Activated CD4-positive, alpha-beta T cell treated with anti-CD3 and anti-CD28 coated beads for 36 hours (primary cell): ENCODE measurements at places on chromosomes 7 and 10.

DNA sequence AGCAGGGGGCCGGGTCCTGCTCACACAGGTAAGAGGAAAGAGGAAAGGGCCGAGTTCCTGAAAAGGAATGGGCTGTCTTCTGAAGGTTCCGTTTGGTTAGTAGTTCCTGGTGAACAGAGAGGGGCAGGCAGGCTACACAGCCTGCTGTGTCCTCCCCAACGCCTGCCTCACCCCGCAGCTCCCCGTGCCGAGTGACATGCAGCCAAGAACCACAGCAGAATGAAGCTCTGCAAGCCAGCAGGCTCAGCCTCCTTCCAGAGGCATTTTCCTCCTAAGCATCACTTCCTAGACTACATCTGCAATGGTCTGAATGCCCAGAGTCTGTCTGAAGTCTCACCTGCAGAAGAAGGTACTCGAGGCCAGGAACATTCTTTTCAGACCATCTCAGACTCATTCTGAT is 202.4 kb upstream of the TCERG1L start:
- DNase-seq, result no peak

DNA sequence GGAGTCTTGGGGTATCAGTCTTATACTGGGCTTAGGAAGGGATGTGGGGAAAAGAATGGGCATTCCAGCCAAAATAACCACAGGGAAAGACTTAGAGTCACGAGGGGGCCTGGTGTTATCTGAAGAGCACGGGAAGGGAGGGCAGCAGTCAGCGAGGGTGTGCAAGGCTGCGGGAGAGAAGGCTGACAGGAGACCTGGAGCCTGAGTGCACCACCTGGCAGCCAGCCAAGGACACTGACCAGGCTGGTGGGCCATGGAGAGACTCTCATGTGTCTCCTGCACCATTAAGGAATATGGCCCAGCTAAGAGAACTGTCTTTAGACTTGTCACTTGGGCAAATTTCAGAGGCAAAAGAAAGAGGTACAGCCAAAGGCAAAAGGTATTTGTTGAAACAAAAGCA is 69.6 kb downstream of the PKD1L1 start:
- DNase-seq, result no peak

- DNase-seq, result no peak
Observed at GRCh38 chr7:110400411-110400810, 690.5 kb upstream of the LRRN3 start.

GRCh38 chr7:139034855-139035585 is 822 bp downstream of the ZC3HAV1L start:
- peak; percentile 62 for DNase-seq

GRCh38 chr10:10942441-10942840 is 75.2 kb upstream of the CELF2 start:
- no peak for DNase-seq

DNA sequence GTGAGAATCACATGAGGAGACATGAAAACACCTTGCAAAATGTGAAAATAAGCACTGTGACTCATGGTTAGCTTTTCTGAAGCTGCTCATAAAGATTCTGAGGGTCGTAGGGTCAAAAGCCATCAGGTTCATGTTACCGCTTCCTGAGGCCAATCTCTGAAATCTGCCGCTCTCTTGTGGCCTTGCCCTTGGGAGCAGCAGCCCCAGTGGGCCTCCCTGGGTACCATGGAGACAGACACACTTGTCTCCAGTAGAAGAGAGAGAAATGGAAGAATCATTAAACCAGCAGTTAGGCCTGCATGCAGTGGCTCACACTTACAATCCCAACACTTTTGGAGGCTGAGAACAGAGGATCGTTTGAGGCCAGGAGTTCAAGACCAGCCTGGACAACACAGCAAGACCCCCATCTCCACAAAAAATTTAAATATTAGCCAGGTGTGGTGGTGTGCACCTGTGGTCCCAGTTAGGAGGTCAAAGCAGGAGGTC is 42.8 kb downstream of the NIPSNAP2 start:
- DNase-seq, result no peak

DNA sequence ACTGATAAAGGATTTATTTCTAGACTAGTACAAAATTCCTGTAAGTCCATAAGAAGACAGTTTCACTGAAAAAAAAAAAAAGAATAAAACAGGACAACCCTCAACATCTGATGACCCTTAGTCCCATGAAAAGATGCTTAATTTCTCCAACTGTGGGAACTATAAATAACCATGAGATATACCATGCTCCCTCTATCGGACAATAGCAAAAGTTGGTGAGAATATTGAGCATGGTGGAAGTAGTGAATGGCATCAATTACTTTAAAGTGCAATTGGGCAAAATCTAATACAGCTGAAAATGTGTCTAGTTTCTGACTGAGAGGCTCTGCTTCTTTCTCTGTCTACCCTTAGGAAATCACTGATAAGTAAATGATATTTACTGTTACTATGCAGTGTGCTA is 348.8 kb downstream of the SUGCT start:
- no peak for DNase-seq

- no peak for DNase-seq
Observed at GRCh38 chr10:77355844-77356243, 281.8 kb downstream of the KCNMA1 start.

- peak; percentile 25 for DNase-seq
Observed at GRCh38 chr7:3301831-3302618, 973 bp downstream of the SDK1 start.

DNA sequence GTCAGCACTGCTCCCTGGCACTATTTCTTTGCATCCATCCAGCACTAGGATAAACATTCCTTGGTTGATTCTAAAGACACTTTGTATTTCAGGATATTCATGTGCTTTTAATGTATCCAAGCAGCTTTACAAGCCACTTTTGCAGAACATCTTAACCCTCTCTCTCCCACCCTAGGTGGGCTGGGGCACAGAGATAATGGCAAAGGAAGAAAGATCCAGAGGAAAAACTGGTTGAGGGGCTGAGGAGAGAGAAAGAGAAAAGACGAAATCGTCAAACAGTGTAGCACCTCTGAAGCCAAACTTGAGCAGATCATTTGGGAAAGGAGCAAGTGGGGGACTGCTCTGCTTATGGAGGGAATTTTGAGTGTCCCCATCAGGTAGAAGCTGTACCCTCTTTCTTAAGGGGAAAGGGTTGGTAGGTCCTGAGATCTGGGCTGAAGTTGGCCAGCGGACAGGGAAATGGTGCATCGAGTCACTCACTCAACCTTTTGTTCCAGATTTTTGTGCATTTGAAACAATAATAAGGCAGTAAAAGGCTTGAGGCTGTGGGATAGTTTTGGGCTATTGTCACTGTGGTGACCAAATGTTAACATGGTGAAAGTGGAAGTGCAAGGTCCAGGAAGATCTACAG is 4.2 kb upstream of the HOXA13 start:
- DNase-seq, result no peak

DNA sequence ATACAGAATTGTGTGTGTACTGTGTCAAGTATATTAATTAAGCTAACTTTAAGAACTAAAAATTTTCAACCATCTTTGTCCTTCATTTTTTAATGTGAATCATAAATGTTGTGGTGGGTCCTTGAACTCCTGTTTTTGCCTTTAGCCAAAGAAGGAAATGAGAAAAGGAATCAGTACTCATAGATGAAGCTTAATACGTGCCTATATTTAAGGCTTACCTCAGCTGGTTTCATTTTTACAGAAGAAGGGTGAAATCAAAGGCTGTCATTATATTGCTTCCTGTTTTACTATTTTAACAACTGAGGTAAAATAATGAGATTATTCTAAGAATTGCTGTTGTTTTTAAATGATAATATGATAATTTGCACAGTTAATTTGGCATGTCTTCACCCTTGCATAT is 6.3 kb upstream of the SNX13 start:
- DNase-seq, result no peak

DNA sequence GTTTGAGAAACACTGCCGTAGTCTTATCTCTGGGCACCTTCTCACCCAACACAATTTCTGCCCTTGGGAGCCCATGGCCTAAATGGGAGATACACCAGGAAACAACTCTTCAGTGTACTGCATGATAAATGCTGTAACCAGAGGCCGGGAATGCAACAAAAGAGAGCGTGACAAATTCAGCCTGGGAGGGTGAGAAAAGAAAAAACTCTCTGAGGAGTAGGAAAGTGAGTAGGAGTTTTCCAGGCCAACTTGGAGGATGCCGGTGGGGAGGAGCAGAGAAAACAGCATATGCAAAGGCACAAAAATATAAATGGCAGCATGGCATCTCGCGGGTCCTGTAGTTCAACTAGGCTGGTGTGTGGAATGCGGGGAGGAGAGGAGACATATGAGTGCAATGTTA is 624.5 kb downstream of the PARD3 start:
- no peak for DNase-seq

- DNase-seq, result no peak
Observed at GRCh38 chr7:25832929-25833328, 319.1 kb upstream of the NFE2L3 start.

DNA sequence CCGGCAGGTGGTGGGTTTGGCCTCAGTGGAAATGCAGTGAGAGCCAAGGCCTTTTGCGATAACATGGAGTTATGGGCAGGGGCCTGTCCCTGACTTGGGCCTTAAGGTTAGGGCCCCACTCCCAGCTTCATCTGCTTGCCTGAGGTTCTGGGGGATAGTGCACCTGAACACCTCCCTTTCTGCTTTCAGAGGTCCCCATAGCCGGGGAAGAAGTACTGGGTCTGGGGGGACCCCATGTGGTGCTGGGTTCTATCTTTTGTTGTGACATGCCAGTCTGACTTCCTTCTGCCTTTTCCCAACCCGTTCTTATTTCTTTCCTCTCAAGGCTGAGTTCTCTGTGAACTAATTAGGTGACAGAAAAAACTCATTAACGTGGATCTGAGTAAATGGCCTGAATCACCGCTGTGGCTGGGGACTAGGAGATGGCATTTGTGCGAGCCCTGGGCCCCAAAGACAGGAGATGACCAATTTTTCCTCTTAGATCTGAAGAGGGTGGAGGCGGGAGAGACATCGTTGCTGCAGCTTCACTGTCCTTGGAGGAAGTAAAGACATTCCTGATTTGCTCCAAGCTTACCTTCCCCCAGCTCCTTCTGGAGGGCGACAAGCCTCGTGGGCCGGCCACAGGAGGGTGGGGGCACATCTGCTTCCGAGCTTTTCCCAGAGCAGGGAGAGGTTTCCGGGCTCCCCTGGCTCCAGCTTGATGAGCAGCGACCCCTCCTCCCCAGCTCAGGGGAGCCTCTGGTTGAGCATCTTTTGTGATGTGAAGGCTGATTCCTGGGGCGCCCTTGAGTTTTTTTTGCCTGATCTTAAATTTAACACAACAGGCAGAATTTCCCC is 2.0 kb downstream of the AGAP3 start:
- DNase-seq, result no peak
